CD4-positive, alpha-beta T cell treated with Interleukin-15 for 4 hours (primary cell): ENCODE measurements at places on chromosomes 13 and 19.

GRCh38 chr13:71801165-71801760, 65.7 kb downstream of the DACH1 start:
- no peak for DNase-seq

DNA sequence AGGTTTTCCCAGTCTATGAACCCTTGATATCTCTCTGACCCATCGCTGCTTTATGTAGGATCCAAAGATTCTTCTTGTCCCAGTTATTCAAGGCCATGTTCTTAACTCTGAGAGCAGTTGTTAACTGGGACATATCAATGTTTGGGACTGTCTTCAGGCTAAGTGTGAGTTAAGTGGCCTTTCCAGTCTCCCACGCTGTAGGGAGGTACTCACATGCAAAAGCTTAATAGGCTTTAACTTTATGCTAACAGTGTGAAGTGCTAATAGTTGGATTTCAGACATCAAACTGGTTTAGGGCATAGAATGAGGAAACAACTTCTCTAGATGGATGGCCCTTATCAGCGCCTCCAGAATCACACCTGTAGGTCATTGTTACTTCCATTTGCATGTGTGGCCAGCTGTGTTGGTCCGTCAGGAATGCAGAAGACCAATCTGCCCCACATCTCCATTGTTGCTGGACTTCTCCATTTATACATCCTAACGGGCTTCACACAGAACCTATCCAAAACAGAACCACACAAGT, 104.7 kb upstream of the MBNL2 start:
- no peak for DNase-seq

- DNase-seq: no peak
Observed at GRCh38 chr19:13171146-13171545, 20.9 kb downstream of the IER2 start.

DNA sequence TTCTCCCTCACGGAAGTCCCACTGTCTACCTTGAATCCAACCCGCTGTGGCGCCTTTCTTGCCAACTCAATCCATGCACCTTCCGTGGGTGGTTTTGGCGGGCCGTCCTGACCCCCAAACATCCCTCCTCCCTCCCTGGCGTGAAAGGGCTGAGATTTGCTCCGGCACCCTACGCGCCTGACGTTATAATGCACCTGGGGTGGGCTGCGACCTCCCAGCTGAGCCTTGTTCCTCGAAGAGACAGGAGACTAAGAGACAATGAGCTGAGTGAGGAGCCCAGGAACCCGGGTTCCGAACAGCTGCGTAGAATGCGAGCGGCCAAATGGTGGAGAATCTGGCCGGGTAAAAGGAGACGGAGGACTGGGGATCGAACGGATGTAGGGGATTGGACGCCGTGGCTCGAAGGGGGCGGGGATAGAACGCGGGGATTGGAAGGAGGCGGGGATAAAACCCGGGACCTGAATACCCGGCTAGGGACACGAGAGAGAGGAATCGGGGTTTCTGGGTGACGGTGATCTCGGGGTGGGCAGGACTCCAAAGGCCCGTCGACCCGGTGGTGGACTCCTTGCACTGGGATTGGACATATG, at the start of gene CPT1C:
Gene CPT1C, plus strand, starts transcription at position 461 of the 587 bp plus-strand sequence. CDS start 1,137 bp downstream, outside the sequence.
- peak; percentile 52 for DNase-seq

DNA sequence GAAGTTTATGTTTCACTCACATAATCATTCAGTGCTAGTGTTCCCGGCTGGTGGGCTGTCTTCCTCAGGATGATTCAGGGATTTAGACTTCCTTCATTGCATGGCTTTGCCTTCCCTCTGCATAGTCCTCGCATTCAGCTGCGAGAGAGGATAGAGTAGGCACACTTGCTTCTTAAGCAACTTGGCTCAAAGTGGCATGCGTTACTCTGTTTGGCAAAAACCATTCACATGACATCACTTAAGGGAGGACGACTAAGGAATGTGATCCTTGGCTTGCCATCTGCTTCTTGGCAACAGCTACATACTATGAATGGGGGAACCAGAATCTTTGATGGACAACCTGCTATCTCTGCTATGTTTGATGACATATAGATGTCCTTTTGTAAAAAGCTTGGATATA, 359.3 kb downstream of the TDRD3 start:
- no peak for DNase-seq
